ENCODE measurements at places on chromosomes 7 and 10. TPM values are rescaled to one million over a fixed set of nuclear protein-coding genes. Genes with fewer than 3 reads are reported as not detected.
A peak's percentile ranks its signal among the peaks of the same experiment; 100 is the strongest.

The GPR158 gene
- total RNA-seq = under 0.01 TPM

DNA sequence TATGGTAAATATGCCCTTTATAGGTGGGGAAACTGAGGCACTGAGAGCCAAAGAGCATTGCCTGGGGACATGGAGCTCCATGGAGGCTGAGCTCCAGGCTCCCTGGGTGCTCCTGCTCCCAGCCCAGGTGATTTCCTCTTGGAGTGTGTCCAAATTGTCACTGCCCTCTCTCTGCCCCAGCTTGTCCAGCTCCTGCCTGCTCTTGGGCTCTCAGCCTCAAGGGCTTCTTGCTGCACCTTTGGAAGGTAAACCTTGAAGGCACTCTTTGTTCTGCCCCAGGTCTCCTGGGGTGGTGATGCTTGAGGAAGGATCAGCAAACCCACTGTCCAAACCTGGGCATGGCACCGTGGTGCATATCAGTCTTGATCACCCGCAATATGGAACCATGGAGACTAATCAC, 166.1 kb downstream of the RPS24 start:
- no peak overlapping the region for H3K27ac ChIP-seq
- H3K4me1 ChIP-seq = no peaks in the 10 kb centered on the region
- no peaks in the 10 kb centered on the region for H3K27me3 ChIP-seq
- no peak overlapping the region for H3K4me3 ChIP-seq
- no peaks in the 10 kb centered on the region for H3K36me3 ChIP-seq

DNA sequence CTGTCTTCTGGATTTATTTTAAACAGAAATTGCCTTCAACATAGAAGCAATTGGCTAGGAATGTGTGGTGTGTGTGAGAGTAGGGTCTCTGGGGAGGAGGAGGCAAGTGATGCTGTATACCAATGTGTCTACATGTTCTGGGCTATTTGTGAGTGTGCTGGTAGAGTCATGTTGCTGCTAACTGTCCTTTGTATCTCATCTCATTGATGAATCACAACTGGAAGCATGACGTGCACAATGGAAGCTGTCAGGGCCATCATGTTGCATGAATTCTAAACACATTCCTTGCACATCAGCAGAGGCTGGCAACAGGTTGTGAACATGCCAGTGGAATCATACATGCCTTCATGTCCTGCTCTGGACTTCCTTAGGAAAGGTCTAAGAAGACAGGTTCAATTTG, 199.7 kb downstream of the BMPER start:
- no peaks in the 10 kb centered on the region for H3K36me3 ChIP-seq
- no peak for DNase-seq
- H3K27me3 ChIP-seq = no peaks in the 10 kb centered on the region
- no peak overlapping the region for H3K4me3 ChIP-seq

The FAM241B gene
- 1.4 TPM for total RNA-seq

The TMEM225B gene
- total RNA-seq = not detected

- no peak overlapping the region for H3K4me3 ChIP-seq
- H3K27me3 ChIP-seq = no peaks in the 10 kb centered on the region
- no peak for DNase-seq
- no peaks in the 10 kb centered on the region for H3K36me3 ChIP-seq
- H3K4me1 ChIP-seq = no peaks in the 10 kb centered on the region
Observed at GRCh38 chr7:19369806-19370205, 224.6 kb upstream of the FERD3L start.

DNA sequence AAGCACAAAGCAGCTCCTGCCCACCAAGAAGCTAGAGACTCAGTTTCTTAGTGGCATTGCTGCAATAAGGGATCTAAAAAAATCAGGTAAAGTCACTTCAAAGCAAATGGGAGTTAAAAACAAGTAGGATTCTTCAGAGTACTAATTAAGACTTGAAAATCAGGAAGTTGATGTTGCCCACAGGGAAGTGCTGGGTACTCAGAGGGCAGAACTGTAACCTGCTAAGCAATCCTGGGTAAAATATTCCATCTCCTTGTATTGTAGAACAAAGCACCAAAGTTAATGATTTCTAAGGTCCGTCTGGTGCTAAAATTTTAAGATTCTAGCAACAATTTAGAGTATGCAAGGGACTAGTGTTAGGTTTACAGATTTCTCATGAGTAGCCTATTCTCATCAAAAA, 8.3 kb downstream of the PEX1 start:
- no peak for DNase-seq
- H3K36me3 ChIP-seq = no peaks in the 10 kb centered on the region
- H3K4me1 ChIP-seq = no peaks in the 10 kb centered on the region
- no peak overlapping the region for H3K4me3 ChIP-seq
- H3K27me3 ChIP-seq = no peaks in the 10 kb centered on the region
- H3K27ac ChIP-seq = no peak overlapping the region

The ACTA2 gene
- 83.5 TPM for total RNA-seq

DNA sequence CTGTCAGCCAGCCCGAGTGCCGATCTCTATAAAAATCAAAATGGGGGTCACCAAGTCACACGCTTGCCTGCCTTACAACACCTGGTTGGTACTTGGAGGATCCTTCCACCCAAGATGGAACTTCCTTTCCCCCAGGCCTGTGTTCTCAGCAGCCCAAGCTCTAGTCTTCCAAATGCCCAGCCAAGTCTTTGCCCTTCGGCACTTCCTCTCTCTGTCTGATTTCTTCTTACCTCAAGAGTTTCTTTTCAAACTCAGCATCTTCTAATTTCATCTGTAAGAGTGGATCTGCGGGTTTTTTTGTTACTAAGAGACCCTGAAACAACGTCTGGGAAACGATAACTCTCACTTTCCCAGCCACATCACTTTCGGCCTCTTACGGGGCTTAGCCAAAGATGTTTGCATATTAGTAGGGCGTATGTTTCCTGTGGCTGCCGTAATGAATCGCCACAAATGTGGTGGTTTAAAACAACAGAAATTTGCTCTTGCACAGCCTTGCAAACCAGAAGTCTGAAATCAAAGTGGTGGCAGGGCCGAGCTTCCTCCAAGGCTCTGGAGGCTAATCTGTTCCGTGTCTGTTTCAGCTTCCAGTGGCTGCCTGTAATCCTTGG, 219.9 kb downstream of the TCF7L2 start:
- no peaks in the 10 kb centered on the region for H3K27me3 ChIP-seq
- no peak for DNase-seq
- no peak overlapping the region for H3K4me3 ChIP-seq
- H3K36me3 ChIP-seq = peaks cover 27% of the 10 kb centered on the region

DNA sequence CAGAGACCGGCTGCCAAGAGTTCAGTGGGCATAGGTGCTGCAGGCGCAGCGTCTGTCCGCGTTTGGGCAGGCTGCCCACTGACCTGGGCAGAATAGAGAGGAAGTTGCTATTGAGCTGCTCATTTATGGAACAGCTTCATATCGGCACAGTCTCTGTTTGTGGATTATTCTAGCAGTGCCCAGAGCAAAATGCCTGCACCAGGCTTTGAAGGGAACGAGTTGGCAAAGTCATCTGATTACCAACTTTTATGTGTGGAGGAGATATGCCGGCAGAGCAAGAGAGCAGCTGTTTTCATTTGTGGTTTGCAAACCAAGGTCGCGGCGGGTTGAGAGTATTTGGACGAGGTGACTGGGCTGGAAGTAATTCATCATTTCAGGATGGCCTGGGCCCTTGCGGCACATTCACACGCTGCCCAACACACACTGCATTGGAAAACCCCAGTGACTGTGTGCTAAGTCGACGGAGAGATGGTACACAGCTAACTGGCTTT, 228.5 kb downstream of the TCERG1L start:
- no peak overlapping the region for H3K4me3 ChIP-seq
- H3K27me3 ChIP-seq = no peaks in the 10 kb centered on the region
- H3K4me1 ChIP-seq = no peaks in the 10 kb centered on the region
- DNase-seq = no peak
- H3K27ac ChIP-seq = no peak overlapping the region
- H3K36me3 ChIP-seq = no peaks in the 10 kb centered on the region

- no peaks in the 10 kb centered on the region for H3K27me3 ChIP-seq
- no peak for DNase-seq
- H3K4me1 ChIP-seq = no peaks in the 10 kb centered on the region
- no peak overlapping the region for H3K4me3 ChIP-seq
Observed at GRCh38 chr7:115088893-115089292, 167.0 kb downstream of the MDFIC start.

GRCh38 chr7:85708221-85708620, 521.4 kb upstream of the SEMA3D start:
- H3K36me3 ChIP-seq = no peaks in the 10 kb centered on the region
- H3K4me1 ChIP-seq = no peaks in the 10 kb centered on the region
- no peaks in the 10 kb centered on the region for H3K27me3 ChIP-seq
- H3K4me3 ChIP-seq = no peak overlapping the region

DNA sequence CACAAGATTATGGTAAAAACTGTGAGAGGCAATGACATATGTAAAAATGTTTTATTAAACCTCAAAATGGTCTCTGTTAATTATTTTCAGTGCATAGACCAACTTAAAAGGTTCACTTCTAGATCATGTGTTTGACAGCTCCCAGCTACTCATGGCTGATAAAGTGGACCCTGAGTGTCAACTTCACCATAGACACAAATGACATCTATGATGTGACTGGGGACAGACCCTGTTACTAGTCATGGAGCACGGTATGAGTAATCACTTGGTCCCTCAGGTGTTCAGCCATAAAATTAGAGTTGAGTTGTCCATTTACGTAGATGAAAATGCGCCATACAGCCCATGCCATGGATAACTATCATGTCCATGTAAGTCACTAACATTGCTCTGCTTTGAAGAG, 199.8 kb downstream of the ZNF365 start:
- no peaks in the 10 kb centered on the region for H3K36me3 ChIP-seq
- no peak overlapping the region for H3K4me3 ChIP-seq
- no peak for DNase-seq
- no peak overlapping the region for H3K27ac ChIP-seq
- no peaks in the 10 kb centered on the region for H3K4me1 ChIP-seq

- peaks cover 61% of the 10 kb centered on the region for H3K27me3 ChIP-seq
- H3K4me3 ChIP-seq = peak within 1 kb of the TSS; percentile 57
- peak within 1 kb of the TSS; percentile 72 for H3K27ac ChIP-seq
- H3K36me3 ChIP-seq = no peaks in the 10 kb centered on the region
Observed at GRCh38 chr7:20786779-20787659, at the start of gene SP8. Gene SP8, minus strand, starts transcription at chr7:20786886. Its CDS starts 88 bp downstream, at chr7:20786798.

The ADRA2A gene
- total RNA-seq = 4.6 TPM

GRCh38 chr7:80781146-80781545, 137.7 kb downstream of the SEMA3C start:
- no peak for DNase-seq
- no peak overlapping the region for H3K4me3 ChIP-seq
- H3K36me3 ChIP-seq = no peaks in the 10 kb centered on the region
- no peaks in the 10 kb centered on the region for H3K4me1 ChIP-seq

DNA sequence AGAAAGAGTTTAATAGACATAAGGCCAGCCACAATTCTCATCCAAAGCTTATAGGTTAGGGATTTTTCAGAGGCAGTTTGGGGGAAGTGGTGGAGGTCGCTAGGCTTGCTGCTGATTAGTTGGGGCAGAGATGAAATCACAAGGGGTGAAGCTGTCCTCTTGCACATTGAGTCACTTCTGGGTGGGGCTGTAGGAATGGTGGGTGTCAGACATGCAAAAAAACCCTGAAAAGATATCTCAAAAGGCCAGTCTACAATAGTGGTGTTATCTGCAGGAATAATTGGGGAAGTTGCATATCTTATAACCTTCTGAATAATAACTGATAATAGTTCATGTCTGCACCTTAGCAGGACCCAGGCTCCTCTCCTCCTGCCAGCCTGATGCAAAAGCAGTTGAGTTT, 2.1 kb downstream of the FAM24B start:
- no peaks in the 10 kb centered on the region for H3K36me3 ChIP-seq
- H3K4me3 ChIP-seq = no peak overlapping the region
- H3K27ac ChIP-seq = no peak overlapping the region

DNA sequence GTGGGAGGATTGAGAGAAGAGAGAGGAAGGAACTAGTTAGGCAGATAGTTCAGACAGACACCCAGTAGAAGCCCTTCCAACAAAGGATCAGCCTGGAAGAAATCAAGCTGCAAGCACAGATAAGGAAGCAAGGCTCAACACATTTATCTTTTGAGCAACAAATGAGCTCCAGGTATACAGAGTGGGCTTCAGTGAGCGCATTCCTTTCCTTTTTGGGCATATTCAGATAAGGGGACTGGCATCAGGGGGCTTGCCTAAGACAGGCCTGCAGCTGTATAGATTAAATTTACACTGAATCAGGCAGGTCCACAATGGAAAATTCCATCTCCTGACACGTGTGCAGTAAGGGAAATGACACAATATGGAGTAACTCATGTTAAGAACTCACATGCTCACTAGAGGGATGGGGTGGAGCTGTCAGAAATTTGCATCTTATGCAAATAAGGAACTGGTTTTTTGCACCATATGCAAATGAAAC, 147.2 kb downstream of the AKR1D1 start:
- no peaks in the 10 kb centered on the region for H3K36me3 ChIP-seq
- no peak overlapping the region for H3K4me3 ChIP-seq
- no peaks in the 10 kb centered on the region for H3K27me3 ChIP-seq
- no peak for DNase-seq

DNA sequence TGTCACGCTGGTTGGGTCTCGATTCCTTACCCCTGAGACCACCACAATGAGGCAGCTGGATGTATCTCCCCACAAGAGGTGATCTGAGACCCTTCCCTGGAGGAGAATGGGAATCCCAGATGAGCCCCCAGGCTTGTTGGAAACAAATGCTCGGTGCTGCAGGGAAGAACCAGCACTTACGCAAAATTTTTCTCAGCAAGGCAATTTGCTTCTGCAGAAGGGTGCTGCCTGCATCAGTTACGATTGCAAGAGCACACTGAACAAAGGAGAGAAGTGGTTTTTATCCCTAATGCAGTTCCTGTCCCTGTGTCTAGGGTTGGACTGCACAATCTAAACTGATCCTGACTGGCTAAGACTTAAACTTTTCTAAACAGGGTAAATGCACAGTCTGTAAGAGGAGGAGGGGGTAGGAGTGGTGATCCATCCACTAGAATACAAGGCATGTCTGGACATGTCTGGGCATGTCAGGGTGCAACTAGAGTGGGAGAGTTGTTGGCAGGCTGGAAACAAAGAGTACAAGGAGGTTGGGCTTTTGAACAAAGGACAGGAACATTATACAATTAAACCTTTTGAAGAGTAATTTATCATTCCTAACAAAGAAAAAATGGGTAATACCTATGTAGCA, 114.9 kb upstream of the FAM3C start:
- DNase-seq = no peak
- no peaks in the 10 kb centered on the region for H3K36me3 ChIP-seq
- H3K27ac ChIP-seq = no peak overlapping the region

The NKX1-2 gene
- not detected for total RNA-seq

Measured in Peyer's patch (tissue), 4 donors.